ENCODE measurements at places on chromosomes 11 and 22.
A peak's percentile ranks its signal among the peaks of the same experiment; 100 is the strongest.

DNA sequence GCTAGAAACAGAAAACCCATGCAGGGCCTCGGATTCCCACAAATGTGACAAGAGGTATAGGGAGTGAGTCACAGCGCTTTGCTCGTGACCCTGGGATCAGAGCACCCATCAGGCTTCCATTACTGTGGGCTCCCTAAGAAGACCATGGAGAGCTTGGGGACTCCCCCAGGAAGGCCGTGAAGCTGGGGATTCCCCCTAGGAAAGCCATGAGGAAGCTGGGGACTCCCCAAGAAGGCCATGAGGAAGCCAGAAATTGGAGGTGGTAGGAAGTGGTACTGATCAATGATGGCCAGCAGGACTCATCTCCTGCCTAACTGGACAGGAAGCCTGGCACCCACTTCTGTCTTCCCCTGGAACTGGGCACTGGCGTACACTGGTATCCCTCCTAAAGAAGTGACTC, 10.1 kb upstream of the DCPS start:
- no peak for DNase-seq

GRCh38 chr11:22416462-22416861, 78.3 kb downstream of the SLC17A6 start:
- DNase-seq, result no peak

DNA sequence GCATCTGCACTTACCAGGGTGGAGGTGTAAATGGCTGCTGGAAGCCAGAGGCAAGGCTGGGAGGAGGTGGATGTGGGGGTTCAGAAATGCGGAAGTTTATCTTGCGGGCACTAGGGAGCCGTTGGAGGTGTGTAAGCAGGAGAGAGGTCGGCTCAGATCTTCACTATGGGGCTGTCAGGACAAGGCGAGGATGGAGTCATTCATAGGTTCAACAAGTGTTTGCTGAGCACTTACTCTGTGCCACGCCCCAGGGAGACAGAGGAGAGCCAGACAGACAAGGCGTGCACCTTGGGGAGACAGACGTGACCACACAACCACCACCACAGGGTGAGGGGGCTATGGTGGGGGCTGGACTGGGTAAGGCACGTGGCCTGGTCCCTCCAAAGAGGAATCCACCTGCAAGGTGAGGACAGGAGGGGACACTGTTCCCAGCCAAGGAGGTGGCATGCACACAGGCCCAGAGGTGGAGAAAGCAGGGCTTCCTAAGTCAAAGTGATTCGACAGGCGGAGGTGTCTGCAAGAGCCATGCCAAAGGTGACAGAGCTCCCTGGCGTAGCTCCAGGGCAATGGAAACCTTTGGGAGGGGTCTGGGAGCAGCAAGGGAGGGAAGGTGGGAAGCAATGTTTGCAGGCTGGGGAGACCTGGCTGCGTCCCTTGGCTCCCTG, 30.8 kb upstream of the TCF20 start:
- no peak for DNase-seq

- no peak for DNase-seq
Measured at GRCh38 chr11:102283116-102283485, 34.2 kb upstream of the BIRC3 start.

GRCh38 chr11:69293819-69294505, at the start of gene MYEOV:
Gene MYEOV, plus strand, starts transcription at chr11:69294155. Its CDS starts 1,200 bp downstream, at chr11:69295355.
- DNase-seq, result no peak

DNA sequence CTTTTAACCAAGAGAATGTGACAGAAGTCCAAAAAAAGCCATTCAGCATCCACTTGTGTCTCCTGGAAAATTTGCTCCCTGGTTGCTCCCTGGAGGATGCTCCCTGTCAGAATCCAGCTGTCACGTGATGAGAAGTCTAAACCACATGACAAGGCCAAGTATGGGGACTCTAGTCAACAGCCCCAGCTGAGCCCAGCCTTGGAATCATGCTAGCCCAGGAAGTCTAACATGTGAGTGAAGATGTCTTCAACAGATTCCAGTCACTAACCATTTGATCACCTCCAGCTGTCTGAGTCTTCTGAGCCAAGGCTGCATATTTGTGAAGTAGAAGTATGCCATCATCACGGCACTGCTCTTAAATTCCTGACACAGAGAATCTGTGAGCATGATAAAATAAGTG, 4.2 kb downstream of the OR56B4 start:
- DNase-seq, result no peak

- no peak for DNase-seq
Measured at GRCh38 chr22:24486501-24486921, 8.6 kb upstream of the UPB1 start.

DNA sequence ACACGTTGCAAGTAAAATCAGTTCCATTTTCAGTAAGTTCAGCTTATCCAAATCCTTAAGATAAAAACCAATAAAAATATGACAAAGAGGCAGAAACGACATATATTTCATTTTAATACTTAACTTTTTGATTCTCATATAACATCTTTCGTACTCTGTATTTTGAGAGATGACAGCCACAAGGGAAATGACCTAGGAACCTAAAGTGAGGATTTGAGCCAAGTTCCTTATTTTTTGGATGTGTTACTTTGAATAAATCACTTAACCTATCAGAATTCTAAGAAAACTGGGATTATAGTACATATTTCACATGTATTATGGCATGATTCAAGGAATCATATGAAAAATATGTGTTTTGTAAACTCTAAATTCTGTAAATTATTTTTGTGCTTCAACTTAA, 143.6 kb upstream of the TRPC6 start:
- DNase-seq, result no peak

- no peak for DNase-seq
Measured at GRCh38 chr22:26289611-26290101, 120.4 kb downstream of the SEZ6L start.

- DNase-seq, result no peak
Measured at GRCh38 chr11:46267930-46268329, 9.5 kb upstream of the CREB3L1 start.

DNA sequence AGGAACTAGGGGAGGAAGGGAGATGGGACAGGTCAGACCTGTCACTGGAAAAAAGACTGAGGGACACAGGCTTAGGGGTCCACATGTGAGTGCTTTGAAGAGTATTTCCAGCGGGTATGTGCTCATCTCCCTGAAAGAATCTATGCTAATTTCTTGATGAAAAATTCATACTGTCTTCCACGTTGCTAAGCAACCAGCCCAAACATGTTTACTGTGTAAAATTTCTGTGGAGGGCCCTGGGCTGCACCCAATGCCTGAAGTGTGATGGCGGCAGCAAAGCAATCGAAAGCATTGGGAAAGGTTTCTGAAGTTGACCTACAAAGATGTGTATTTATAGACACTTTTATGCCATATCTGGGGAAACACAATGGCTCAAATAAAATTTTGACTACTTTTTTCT, 7.4 kb downstream of the SYT13 start:
- DNase-seq, result no peak

- no peak for DNase-seq
Measured at GRCh38 chr11:19541521-19542049, 171.1 kb upstream of the NAV2 start.

DNA sequence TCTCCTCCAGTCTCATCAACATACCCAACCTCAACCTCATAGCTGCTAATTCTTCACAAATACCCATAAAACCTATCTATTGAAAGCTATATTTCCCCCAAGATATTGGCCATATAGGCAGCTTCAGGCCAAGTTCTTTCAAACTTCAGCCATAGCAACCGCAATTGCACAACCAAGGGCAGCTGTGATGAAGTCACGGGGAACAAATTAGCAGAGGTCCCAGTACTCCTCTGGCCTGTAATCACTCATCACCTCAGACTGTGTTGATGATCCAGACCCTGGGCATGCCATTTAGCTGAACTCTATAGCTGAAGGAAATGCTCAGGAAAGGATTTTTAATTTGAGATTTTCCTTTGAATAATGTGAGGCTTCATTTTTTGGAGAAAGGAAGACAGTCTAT, 84.1 kb downstream of the SLC1A2 start:
- no peak for DNase-seq

GRCh38 chr11:819943-820649, 1.4 kb downstream of the PNPLA2 start:
- DNase-seq, result peak; percentile 71

GRCh38 chr11:47241841-47242301, 6.7 kb downstream of the ACP2 start:
- DNase-seq, result no peak

DNA sequence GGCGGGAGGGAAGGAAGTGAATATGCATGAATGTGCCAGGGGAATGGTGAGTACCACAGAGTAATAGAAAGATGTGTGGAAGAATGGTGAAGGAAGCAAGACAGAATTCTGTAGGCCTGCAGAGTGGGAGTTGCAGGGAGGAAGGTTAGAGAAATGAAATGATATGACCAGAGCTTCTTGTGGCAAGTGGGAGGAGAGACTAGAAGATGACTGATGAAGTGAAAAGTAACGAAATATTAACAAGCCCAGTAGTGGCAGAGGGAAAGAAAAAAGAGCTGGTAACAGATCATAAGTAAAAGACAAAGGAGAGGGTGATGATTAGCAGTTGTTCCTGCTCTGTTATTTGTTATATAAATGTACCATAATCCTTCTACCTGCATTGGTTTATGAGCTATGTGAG, 1.0 kb upstream of the ALKBH8 start:
- no peak for DNase-seq

DNA sequence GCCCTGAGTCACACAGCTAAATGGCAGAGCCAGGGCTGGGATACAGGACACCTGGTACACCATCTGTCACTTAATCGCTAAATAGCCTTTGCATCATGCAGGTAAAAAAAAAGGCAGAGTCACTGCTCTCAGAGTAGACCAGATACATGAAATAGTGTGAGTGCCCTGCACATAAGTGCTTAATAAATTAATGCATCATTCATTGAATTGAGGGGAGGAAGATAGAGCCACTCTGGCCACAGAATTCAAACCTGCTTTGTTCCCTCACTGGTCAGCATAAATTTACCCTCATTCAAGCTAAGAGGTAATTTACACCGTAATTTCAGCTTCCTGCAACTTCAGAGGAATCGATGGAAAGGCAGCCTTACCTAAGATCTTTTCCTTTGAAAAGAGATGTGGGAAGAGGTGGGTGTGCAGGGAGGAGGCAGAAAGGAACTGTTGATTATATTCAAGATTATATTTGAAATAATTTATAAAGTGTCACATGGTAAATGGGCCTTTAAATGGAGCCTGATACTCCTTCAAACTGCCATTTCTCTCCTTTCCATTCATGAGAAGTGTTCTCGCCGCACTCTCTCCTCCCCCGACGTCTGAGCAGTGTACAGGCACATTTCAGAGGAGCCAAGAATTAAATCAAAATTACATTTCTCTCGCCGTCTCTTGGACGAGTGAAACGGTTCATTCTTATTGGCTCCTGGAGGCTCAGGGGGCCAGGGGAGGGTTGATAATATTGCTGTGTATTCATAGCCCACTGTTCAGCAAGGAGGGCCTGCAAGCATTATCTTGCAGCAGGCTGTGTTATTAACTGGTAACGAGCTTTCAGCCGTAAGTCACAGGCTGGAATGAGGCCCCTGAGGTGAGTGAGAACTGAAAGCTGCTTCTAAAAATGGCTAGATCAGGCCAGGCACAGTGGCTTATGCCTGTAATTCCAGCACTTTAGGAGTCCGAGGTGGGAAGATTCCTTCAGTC, 52.2 kb upstream of the HMGXB4 start:
- no peak for DNase-seq

DNA sequence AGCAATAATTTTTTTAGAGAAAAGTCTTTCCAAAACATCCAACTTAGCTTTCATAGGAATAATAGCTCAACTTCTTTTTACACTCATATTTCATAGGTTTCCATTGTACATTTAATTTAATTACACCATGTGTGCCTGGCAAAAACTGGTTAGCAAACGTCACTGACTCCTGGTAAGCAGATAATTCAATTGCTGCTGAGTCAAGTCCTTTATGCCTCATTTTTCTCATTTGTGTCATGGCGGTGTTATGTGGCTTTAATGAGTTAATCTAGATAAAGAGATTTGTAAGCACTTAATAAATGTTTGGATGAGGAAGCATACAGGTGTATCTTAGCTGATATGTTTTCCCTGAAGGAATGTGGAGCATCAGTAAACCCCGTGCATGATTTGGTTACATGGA, 41.2 kb upstream of the PAK1 start:
- no peak for DNase-seq

- no peak for DNase-seq
Measured at GRCh38 chr11:58829786-58830185, 14.7 kb downstream of the GLYATL2 start.

DNA sequence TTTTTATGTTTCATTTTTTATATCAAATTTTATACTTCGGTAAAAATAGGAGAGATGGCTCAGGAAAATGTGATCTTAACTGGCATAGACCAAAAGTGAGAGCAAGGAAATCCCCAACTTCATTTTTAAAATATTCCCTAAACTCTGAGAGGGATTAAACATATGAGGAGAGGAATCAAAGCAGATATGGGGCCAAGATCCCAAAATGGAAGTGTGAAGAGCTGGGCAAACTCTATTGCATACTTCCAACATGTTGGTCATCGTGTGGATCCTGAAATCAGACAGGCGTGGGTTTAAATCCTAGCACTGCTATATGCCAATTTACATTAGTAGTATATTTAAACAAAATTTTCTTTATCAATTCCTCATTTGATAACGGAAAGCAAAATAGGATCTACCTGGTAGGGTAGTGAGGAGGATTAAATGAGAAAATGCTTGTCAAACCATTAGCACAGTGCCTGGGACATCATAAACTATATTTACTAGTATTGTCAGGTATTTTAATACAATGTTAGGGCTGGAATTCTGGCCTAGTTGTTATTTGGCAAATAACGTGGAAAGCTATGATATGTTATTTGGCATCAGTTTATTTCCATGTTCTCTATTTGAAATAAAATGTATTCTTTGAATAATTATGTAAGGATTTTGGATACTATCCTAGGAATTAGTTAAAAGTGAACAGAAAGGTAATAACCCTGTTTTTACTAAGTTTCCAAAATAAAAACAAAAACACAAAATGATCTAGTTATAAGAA, 392.8 kb upstream of the CCDC90B start:
- DNase-seq, result no peak

GRCh38 chr11:115169251-115169650, 335.0 kb downstream of the CADM1 start:
- DNase-seq, result no peak

DNA sequence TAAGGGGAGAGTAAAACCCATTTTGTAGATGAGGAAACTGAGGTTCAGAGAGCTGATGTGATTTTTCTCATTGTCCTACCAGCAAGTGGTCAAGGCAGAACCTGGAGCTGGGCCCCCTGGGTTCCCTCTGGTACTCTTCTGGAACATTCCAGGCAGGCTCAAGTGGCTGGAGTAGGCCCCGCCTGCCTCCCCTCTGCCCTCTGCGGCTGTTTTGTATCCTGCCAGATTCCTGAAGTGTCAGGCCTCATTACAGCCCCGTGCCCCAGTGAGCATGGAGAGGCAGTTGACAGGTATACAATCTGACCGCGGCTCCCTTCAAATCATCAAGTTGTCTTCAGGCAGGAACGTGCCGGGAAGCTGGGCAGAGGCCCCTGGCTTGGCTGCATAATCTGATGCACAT, 94.6 kb upstream of the CD82 start:
- no peak for DNase-seq

DNA sequence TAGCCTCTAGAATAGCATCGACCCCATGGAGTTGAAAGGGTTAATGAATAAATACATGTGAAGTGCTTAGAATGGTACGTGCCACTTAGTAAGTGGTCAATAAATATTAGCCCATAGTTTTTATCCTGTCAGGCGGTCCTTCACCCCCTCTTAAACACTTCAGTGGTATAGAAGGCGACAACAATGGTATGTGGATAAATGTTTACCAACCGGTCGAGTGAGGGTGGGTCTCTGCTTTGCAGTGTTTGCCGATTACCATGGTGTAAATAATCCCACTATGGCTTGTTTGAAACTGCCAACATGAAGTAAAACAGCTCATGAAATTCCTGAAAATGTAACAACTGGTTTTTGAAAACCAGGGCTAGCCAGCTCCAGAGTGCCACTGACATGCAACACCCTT, 541.2 kb downstream of the BUD13 start:
- peak; percentile 92 for DNase-seq

Measured in NCI-H510A treated with DMSO at 0.1 percent for 48 hours (cell line).